ENCODE measurements at places on chromosomes 13 and 19.
A peak's percentile ranks its signal among the peaks of the same experiment; 100 is the strongest.

GRCh38 chr19:12453495-12453894 is 12.7 kb upstream of the ZNF443 start:
- DNase-seq: no peak

GRCh38 chr19:47341734-47342133 is 7.4 kb upstream of the DHX34 start:
- no peak for DNase-seq

DNA sequence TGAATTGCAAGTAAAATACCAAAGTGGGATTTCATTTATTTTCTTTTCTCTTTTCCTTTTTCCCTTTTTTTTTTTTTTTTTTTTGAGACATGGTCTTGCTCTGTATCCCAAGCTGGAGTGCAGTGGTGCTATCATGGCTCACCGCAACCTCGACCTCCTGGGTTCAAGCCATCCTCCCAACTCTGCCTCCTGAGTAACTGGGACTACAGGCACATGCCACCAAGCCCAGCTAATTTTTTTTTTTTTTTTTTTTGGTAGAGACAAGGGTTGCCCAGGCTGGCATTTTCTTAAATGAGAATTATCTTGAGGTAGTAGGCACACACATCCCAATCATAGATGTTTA is 68.5 kb upstream of the GPR183 start:
- DNase-seq: no peak

GRCh38 chr13:97058391-97058790 is 64.1 kb upstream of the OXGR1 start:
- DNase-seq: no peak

- DNase-seq: no peak
These were observed 338.5 kb downstream of the ZNF536 start for GRCh38 chr19:30710721-30711120.

GRCh38 chr19:6686628-6686975 is 16.6 kb upstream of the TNFSF14 start:
- no peak for DNase-seq

DNA sequence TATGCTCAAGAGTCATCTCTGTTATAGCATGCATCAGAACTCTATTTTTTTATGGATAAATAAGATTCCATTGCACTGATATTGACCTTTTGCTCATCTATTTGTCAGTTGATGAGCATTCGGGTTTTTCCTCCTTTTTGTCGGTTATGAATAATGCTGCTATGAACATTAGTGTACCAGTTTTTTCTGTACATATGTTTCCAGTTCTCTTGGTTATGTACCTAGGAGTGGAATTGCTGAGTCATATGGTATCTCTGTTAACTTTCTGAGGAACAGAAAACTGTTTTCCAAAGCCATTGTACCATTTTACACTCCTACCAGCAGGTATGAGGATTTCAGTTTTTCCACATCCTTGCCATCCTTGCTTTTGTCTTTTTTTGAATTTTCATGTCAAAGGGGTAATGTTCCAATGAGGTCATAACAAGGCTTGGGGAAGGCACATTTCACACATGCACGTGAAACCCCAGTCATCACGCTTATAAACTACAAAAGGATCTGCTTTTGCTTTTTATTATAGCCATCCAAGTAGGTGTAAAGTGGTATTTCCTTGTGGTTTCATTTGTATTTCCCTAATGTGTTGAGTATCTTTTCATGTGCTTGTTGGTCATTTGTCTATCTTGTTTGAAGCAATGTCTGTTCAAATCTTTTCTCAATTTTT is 14.6 kb downstream of the KBTBD7 start:
- DNase-seq: no peak

GRCh38 chr13:85536706-85537105 is 262.5 kb downstream of the SLITRK6 start:
- DNase-seq: no peak

- no peak for DNase-seq
These were observed 5.3 kb upstream of the HCN2 start for GRCh38 chr19:584240-585001.

GRCh38 chr13:72163678-72164077 is 296.7 kb upstream of the DACH1 start:
- DNase-seq: no peak

GRCh38 chr13:74230984-74231501 is 96.8 kb upstream of the KLF12 start:
- no peak for DNase-seq

DNA sequence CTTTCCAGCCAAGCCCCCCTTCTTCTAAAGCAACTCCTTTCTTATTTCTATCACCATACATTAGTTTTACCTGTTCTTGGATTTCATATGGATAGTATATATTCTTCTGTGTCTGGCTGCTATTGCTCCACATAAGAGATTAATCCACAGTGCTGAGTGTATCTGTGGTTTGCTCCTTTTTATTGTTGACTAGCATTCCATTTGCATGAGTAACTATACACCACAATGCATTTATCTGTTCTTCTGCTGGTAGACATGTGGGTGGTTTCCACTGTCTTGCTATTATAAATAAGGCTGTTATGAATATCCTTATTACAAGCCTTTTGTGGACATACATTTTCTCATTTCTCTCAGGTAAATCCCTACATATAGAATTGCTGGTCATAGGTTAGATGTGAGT is 138.2 kb downstream of the SLC7A1 start:
- no peak for DNase-seq

DNA sequence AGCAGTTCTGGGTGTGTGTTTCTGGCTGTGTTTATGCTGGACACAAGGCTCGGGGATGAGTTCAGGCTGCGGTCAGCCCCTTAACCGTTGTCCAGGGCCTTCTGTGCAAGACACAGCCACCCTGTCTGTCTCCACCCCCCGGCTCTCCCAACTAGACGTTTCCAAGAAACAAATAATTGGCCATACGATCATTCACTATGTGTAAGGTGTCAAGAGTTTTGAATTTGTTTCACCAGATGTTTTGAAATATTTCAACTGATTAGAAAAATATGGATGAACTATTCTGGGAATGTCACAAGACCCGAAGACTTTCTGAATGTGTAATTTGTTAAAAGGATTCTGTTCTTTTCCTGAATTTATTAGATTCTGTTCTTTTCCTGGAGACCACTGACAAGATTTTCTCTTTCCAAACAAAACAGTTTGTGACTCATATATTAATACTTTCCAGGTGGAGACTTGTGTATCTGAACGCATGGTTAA is 318.2 kb downstream of the MYO16 start:
- DNase-seq: no peak

GRCh38 chr19:18122424-18122823 is 24.8 kb downstream of the MAST3 start:
- DNase-seq: no peak

GRCh38 chr19:13691569-13692435 is 72.5 kb upstream of the MRI1 start:
- DNase-seq: no peak

GRCh38 chr13:99610702-99611289 is 109.5 kb downstream of the TM9SF2 start:
- DNase-seq: no peak

DNA sequence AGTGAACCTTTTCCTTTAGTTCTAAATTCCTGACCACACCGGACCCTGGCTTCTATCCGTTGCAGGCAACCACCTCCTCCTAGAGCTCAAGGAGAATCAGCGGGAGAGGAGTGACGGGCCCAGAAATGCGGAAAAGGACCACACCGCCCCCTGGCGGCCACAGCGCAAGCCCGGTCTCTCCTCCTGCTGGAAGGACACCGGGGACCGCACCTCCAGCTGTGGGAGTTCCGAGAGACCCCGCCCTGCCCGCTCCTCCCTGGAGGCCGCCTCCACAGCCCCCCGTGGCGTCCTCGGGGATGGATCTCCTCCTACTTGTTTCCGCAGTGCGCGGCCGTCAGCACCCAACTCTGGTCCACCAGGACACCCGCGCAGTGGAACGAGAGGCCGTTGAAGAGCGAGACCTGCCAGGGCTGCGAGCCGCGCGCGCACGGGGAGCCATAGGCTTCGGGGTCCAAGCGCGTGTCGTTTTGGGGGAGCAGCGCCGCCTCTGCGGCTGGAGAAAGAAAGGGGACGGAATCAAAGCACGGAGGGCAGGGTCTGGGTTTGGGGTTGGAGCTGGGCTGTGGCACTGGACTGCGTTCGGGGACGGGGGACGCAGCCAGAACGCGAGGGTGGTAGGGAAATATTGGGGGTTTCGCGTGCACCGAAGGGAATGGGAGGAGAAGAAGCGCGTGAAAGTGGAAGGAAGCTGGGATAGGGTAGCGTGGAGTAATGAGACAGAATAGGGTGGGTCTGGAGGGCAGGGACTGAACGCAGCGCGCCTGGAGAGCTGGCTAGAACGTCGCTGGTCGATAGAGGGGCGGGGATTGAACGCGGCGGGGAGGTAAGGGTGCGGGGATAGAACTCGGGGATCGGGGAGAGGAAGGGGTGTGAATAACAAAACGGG is 2.5 kb downstream of the KLK10 start:
- peak; percentile 4 for DNase-seq

- DNase-seq: no peak
These were observed 56.4 kb upstream of the KATNAL1 start for GRCh38 chr13:30363725-30364124.

DNA sequence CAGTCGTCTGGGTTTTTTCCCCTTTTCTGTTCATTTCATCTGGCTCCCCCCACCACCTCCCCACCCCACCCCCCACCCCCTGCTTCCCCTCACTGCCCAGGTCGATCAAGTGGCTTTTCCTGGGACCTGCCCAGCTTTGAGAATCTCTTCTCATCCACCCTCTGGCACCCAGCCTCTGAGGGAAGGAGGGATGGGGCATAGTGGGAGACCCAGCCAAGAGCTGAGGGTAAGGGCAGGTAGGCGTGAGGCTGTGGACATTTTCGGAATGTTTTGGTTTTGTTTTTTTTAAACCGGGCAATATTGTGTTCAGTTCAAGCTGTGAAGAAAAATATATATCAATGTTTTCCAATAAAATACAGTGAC is 9.3 kb downstream of the CALM3 start:
- DNase-seq: no peak

GRCh38 chr19:51926426-51926783 is 867 bp upstream of the ZNF613 start:
- peak; percentile 60 for DNase-seq

DNA sequence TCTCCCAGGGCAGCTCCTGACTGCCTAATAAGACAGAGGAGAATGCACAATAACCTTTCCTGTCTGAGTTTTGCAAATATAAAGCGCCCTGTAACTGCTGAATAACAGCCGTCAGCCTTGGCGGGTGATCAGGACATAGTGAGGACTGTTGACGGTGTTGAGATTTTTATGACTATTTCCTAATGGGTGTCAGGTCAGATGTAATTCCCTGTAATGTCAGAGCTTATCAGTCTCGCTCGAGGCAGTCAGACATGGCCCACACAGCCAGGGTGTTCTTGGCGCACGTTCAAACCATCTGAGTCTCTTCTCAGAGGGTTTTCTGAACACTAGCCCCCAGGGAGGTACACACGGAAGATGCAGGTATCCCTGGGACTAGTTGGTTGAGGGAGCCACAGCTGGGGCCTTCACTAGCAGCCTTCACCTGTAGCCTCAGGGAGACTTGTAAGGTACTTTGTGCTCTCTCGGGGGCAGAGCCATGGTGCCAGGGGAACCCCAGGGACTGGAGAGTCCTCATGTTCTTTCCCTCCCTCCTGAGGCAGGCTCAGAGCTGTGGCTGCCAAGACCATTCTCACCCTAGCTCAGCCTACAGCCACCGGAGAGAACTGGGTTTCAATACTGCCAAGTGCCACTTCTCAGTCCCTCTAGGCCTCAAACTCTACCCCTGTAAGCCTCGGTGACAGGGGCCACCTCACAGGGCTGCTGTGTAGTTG is 213.1 kb downstream of the UQCRFS1 start:
- DNase-seq: no peak

DNA sequence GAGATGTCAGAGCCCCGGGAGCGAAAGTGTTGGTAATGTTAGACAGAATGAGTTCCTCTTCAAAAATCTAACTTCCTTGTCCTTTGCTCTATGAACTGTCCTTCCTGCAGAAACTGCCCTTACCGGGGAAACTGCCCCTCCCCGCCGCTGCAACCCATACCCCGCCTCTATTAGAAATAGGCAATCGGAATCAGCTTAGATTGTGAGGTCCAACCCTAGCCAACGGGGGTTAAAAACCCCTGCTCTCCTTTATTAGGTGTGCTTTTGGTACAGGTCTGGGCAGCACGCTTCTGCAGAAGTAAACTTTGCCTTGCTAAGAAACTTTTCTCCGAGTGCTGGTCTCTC is 11.5 kb upstream of the CAPNS1 start:
- DNase-seq: no peak

DNA sequence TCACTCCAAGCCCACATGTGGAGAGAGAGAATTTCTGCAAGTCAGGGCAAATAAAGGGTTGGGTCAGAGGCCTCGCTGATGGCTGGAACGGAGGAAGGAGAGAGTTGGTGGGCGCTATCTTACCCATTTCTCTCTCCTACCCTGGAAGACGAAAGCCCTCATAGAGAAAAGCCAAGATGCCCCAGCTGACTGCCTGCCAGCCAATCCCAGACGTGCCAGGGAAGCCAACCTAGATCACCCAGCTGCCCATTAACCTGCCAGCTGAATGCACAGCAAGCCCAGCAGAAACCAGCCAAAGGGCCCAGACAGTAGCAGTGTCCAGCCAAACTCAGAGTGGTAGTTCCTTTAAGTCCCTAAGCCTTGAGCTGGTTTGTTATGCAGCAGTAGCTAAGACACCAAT is 167.0 kb upstream of the ZNF507 start:
- DNase-seq: no peak

GRCh38 chr19:58545286-58546018 is 1.6 kb downstream of the TRIM28 start:
- DNase-seq: no peak

DNA sequence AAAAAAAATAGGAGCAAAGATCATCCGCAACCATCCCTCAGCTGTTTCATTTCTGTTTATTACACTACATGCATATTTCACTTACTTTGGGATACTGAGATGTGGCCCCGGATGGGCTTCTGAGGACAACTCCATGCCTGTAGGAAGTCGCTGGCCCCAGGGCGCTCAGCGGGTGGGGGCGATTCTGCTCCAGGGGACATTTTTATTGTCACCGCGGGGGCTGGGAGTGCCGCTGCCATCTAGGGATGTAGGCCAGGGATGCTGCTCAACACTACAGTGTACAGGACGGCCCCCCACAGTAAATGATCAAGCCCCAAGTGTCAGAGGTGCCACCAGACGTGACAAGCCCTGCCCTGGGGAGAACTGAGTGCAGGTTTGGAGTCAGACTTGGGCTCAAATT is 6.4 kb upstream of the BST2 start:
- no peak for DNase-seq

DNA sequence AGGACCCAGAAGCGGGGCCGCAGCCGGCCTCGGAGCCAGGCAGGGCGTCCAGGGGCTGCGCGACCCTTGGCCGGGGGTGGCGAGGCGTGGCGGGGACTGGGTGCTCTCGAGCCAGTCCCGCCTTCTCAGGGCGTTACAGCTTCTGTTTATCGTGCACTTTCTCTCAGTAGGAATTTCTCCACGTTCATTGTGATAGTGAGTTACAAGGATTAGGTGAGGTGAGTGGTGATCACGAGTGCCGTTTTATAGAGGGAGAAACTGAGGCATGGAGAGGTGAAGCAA is 600 bp downstream of the AP1M1 start:
- DNase-seq: no peak

GRCh38 chr13:43246382-43246781 is 223.0 kb downstream of the DNAJC15 start:
- no peak for DNase-seq

DNA sequence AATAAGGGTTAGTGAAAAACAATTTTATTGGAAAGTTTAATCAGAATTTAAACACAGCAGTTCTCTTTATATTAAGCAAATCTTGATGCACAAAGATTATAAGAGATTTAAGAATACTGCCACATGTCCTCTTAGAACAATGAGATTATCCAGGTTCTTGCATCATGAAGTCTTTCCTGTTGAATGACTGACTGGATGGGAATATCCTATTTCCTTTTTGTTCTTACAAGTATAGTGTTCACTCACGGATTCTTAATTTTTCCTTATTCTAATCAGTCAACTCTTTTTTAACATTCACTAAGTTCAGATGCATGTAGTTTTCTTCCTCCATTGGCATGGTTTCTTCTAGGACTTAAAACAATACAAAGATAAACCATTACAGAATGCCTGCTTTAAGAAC is 10.1 kb downstream of the URI1 start:
- no peak for DNase-seq

Measured in KG1 (cell line).